ENCODE measurements at places on chromosomes 6 and 20.

DNA sequence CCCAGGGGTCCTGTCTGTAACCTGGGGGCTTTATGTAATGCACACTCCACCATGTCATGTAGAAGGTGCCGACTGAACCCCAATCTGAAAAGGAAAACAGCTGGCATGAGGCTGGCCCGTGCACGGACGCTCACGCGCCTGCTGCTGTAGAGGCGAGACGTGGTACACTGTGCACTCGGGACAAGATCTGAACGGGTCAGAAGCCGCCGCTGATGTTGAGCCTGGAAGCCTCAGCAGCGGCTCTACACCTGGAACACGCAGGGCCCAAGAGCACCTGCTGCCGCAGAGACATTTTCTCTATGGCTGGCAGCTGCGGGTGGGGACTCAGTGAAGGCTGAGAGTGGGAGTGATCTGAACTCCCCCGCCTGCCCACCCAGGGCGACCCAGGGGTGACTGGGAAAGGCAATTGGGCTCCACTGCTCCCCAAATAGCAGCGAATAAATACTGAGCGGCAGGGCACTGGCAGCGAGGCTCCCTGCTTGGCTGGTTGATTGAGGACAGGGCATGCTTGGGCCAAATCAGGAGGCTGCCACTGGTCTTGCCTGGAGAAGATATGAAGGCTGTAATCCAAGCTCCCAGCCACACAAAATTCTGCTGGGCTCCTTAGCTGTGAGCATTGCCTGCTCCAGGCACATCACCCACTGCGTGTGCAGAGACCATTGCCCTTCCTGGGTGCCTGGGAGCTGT, 2.5 kb upstream of the OGFR start:
- DNase-seq = no peak

DNA sequence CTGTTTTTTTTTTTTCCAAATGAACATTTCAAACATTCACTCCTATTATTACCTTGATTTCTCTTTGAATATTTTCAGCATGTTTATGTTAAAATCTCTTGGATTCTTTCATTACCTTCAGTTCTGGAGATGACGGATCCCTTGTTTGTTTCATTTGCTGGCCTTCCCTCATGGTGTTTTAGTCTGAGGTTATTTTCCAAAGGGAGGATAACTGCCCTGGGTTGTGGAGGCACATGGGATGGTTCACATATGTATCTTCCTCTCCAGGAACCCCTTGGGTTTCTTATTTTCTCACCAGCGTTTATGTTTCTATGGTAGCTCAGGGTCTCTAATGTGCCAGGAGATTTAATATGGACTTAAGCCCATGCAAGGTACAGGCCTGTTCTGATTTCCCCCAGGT, 36.3 kb downstream of the ECT2L start:
- DNase-seq = no peak

GRCh38 chr6:108946695-108947094, 98.5 kb downstream of the ARMC2 start:
- DNase-seq = no peak

- no peak for DNase-seq
These were observed 10.9 kb downstream of the DEFB129 start for GRCh38 chr20:237929-238328.

GRCh38 chr6:122438975-122439374, 32.6 kb downstream of the SERINC1 start:
- no peak for DNase-seq

DNA sequence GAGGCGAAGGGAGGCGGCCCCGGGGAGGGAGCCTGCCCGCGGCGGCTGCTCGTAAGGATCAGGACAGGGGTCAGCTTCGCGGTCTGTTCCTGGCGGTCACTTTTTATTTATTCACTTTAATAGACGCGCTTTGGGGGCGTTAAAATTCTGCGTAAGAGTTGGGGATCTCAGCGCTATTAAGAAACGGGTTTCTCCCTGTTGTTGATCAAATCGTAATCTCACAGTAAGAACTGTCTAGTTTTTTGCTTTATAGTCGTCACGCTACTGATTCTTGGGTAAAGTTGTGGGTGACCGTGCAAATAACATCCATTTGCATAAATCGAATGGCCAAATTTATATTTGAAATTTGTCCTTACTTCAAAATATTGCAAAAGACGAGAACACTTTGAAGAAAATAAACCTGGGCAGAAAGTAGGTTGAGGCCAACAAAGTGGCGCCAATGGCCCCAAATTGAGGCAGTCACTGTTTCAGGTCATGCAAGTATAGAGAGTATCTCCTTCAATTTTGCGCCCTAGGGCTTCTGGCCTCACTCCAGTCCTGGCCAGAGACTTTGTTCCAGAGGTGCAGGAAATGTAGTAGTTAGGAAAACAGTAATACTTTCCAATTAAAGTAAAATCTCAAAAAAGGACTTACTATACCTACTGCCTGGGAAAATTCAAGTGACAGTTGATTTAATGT, 963 bp upstream of the RMND1 start:
- no peak for DNase-seq
